ENCODE measurements at places on chromosomes 2 and 18. TPM values are rescaled to one million over a fixed set of nuclear protein-coding genes. Genes with fewer than 3 reads are reported as not detected.

NEMP2 gene
- total RNA-seq = 10.6 TPM

GRCh38 chr2:109523121-109523520, 90.6 kb downstream of the SEPTIN10 start:
- ATAC-seq = no peak

DNA sequence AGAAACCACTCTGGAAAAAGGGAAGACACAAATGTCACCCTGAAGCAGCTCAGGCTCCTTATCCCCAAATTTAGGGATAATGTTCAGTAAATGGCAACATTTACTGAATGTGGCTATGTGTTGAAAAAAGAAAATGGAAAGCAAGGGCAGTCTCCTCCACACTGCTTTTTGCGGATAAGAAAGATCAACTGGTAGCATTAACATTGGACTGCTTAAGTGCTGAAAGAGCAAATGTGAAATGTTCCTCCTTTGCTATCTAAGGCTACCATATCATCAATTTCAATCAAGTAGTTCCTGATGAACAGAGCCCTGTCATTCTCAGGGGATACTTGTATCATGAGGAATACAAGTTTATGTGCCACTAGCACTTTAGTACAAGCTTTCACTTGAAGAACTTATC, 12.5 kb downstream of the FBXO11 start:
- no peak for ATAC-seq

- ATAC-seq = peak; percentile 12
These were observed 602 bp downstream of the SNX17 start for GRCh38 chr2:27370816-27371620.

GRCh38 chr2:108079736-108080135, 93.4 kb downstream of the SLC5A7 start:
- ATAC-seq = no peak

SMYD1 gene
- not detected for total RNA-seq

Measured in activated T-helper 17 cell treated with anti-CD3 and anti-CD28 coated beads, Interleukin-2, amount 50 U/mL, for 72 hours (primary cell).